ENCODE measurements at places on chromosomes 6 and 20. TPM values are rescaled to one million over a fixed set of nuclear protein-coding genes. Genes with fewer than 3 reads are reported as not detected.

FABP7 gene
- 0.15 TPM for total RNA-seq

RIPPLY2 gene
- total RNA-seq = 0.29 TPM

SRSF3 gene
- total RNA-seq = 278 TPM

CST3 gene
- total RNA-seq = 383 TPM

LTA gene
- total RNA-seq = not detected

TGM3 gene
- total RNA-seq = under 0.01 TPM

CLPSL1 gene
- not detected for total RNA-seq

SLC26A8 gene
- 0.87 TPM for total RNA-seq

KCNK16 gene
- total RNA-seq = not detected

CDH22 gene
- not detected for total RNA-seq

Measured in smooth muscle cell of trachea (primary cell).